ENCODE measurements at places on chromosomes 4 and X. TPM values are rescaled to one million over a fixed set of nuclear protein-coding genes. Genes with fewer than 3 reads are reported as not detected.

CRLF2 gene
- not detected for total RNA-seq

PJA1 gene
- 30.5 TPM for total RNA-seq

FGFR3 gene
- 1.6 TPM for total RNA-seq

P2RY8 gene
- not detected for total RNA-seq

CXCR3 gene
- not detected for total RNA-seq

CXCL11 gene
- total RNA-seq, result 0.14 TPM

WDR44 gene
- total RNA-seq, result 11.0 TPM

ADH1A gene
- not detected for total RNA-seq

ARMCX1 gene
- total RNA-seq, result 49.4 TPM

SLC6A8 gene
- 9.8 TPM for total RNA-seq

SCRG1 gene
- 0.85 TPM for total RNA-seq
